Stimulated activated CD8-positive, alpha-beta memory T cell treated with anti-CD3 and anti-CD28 coated beads, Interleukin-4, amount 100 ng/mL, for 1 hour (primary cell): ENCODE measurements at places on chromosomes 11 and 22.

DNA sequence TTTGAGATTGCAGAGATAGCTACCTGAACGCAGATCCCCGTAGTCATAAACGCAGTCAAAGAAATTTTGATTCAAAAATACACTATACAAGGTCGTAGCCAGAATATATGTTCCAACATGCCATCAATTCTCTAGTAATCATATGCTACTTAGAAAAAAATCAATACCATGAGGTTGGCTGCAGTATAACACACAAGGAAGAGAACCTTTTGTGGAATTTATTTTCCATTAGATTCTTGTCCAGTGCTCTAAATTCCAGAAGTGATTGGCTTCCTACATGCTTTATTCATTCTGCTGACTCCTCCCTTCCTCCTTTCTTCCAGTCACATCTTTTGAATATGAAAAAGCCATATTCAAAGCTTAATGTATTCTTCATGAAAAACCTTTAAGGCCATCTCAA is 189.9 kb downstream of the NTM start:
- no peak for DNase-seq

DNA sequence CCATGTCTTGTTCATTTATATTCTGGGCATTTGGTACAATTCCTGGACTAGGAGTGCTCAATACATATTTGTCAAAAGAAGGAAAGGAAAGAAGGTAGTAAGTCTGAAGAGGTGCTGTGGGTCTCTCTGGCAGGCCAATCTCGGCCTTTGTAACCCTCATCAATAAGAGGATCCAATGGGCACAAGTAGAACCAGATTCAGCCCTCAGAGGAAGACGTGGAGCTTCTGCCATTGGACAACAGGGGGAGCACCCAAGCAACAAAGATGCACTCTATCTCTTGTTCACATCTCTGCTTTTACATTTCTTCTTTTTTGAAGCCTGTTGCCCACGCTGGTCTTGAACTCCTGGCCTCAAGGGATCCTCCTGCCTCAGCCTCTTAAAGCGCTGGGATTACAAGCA is 2.2 kb upstream of the VPS11 start:
- DNase-seq: no peak

DNA sequence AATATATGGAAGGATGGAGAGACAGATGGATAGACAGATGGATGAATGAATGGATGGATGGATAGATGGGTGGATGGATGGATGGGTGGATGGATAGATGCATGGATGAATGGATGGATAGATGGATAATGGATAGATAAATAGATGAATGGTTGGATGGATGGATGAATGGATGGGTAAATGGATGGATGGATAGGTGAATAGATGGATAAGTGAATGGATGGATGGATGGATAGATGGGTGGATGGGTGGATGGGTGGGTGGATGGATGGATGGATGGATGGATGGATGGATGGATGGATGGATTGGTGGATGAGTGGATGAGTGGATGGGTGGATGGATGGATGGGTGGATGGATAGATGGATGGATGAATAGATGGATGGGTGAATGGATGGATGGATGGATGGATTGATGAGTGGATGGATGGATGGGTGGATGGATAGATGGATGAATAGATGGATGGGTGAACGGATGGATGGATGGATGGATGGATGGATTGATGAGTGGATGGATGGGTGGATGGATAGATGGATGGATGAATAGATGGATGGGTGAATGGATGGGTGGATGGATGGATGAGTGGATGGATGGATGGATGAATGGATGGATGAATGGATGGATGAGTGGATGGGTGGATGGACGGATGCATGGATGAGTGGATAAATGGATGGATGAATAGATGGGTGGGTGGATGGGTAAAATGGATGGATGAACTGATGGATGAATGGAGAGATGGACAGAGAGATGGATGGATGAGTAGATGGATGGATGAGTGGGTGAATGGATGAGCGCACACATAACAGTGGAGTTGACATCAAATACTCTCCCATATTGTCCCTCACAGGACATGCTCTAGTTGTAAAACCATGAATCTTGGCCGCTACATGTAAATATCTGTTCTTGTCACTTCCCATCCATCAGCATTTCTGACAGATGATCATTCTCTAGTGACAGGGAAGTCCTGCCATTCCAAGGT is 8.8 kb downstream of the LSP1 start:
- DNase-seq: no peak

- no peak for DNase-seq
These were observed 41.6 kb downstream of the WEE1 start for GRCh38 chr11:9615031-9615451.

DNA sequence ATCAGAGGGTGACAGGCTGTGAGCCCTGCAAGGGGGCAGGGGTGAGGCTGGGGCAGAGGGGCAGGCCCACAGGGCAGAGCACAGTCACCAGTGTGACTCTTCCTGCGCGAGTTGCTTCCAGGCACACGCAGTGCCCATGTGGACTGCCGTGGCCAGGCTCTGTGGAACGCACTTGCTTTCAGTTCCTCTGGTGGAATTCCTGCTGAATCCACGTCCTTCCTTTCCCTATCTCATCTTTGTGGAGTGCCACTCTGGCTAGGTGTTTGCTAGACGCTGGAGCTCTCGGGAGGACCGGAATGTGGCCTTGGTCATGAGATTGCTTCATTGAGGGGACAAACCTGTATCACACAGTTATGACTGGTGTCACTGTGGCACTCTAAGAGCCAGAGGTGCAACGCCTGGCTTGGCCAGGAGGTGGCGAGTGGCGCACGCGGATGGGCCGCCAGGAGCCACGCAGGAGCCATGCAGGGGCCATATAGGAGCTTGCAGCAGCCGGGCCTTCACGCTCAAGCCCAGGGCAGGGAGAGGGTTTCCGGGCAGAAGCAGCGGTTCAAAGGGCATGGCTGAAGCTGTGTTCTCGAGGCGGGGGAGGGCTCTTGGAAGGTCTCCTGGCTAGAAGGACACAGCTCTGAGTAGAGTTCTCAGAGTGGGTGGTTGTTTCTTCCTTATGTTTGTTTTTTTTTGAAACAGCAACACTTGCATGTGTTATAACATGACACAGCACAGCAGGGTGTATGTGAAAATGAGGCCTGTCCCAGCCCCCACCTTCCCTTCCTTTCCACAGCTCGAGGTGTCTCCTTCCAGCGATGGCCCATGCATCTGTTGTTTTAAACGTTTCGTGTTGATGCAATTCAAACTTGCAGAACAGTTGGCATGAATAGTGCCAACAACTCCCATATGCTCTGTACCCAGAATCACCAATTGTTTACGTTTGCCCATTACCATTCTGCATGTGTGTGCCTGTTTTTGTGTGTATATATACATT is 36.2 kb downstream of the TBC1D22A start:
- peak; percentile 44 for DNase-seq

DNA sequence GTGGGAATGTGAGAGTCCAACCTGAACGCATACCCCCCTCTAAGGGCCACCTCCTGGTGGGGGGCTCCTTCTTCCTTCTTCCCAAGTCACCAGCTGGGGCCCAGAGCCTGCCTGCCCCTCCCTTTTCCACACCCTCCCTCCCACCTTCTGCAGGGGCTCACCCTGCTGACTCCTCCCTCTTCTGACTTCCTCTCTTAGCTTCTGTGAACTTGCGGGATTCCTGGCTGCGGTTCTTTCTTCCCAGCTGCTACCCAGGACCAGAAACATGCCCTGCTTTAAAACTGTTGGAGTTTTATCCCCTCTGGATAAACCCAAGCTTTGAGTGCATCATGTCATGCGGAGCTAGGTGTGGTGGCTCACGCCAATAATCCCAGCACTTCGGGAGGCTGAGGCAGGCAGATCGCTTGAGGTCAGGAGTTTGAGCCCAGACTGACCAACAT is 10.2 kb downstream of the LRRC74B start:
- no peak for DNase-seq

GRCh38 chr22:25475257-25476022 is 89.0 kb upstream of the GRK3 start:
- DNase-seq: no peak

DNA sequence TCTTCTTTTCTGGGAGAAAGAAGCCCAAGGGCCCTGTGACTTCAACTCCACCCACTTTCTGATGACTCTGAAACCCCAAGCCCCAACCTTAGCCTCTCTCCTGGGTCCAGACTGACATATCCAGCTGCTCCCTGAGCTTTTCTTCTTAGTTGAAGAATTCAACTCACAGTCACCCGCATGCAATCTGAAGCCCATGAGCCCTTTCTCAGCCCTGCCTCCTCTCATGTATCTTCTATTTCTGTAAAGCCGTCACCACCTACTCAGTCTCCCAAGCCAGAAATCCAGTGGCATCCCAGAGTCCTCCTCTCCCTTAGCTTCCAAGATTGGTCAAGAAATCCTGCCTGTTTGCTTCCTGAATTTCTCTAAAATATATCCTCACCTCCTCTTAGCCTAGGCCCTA is 7.1 kb upstream of the TMA7B start:
- DNase-seq: no peak

GRCh38 chr11:77589181-77589520 is 602 bp upstream of the AQP11 start:
- DNase-seq: no peak

DNA sequence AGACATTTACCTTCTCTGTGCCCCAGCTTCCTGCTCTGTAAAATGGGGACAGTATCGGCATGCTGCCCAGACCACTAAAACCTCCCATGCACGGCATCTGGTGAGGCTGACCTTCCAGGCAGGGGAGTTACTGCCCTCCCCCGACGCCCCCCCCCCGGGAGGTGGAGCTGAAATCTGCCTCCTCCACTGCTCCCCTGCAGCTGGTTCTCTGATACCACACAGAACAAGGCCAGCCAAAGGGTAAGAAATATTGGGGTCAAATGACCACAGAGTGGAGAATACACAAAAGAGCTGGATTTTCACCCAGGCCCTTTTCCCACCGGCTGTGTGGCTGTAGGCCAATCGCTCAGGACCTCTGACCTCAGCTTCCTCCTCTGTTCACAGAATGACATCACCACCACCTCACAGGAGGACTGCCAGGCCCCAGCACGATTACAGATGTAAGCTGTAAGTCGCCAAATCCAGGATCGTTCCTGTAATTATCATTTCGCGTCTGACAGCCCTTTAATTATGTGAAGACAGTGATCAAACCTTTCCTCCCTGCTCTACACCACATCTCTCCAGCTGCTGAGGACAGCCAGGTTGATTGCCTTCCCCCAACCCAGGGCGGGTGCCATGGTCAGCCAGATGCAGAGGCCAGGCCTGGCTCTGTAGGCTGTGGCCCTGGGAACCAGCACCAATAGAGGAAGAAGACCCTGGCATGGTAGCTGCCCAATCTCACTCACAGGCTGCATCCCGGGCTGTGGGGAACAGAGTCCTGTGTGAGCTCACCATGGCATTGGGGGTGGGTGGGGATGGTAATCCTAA is 35.7 kb upstream of the KLHL35 start:
- DNase-seq: no peak

GRCh38 chr11:126483621-126484195 is 128.2 kb downstream of the ST3GAL4 start:
- DNase-seq: no peak

DNA sequence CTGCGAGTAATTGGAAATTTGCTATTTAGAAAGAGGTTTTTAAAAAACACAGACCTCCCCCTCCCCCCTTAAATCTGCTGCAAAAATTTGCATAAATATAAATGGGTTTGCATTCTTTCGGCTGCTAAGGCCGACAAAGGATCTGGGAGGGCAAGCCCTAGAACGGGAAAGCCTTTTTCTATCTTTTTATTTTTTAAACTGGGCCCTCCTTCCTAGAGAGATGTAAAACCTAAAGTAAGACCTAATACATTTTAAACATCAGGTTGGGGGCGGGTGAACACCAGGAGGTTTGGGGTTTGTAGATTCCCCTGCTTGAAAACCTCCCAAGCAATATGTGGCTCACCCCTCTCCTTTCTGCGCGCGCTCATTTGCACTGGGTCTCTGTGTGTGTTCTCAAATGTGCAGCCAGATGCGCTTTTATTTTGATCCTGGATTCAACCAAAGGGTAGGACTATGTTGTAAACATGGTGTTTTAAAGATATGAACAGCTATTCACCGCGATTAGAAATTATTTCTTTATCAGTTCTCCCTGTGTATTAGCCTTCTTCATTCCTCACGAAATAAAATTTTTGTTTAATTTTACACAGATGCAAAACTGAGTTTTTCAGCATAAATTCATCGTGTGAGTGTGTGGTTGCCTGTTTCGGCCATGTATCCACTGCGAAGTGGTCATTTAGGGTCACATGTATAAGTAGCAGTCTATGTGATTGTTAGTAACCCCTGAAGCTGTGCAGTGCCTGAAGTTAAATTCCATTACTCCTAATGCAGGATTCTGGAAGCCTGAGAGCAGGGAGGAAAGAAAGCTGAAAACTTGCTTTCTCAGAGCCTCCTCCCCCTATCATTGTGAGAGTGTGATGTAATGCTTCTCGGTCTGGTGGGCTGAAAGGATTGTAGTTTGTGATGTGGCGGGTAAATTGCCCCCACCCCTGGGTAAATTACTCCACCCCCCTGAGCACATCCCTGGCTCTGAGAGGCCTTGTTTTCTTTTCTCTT is 988 bp downstream of the TNRC6B start:
- no peak for DNase-seq
